ENCODE measurements at places on chromosomes 1 and 21.

DNA sequence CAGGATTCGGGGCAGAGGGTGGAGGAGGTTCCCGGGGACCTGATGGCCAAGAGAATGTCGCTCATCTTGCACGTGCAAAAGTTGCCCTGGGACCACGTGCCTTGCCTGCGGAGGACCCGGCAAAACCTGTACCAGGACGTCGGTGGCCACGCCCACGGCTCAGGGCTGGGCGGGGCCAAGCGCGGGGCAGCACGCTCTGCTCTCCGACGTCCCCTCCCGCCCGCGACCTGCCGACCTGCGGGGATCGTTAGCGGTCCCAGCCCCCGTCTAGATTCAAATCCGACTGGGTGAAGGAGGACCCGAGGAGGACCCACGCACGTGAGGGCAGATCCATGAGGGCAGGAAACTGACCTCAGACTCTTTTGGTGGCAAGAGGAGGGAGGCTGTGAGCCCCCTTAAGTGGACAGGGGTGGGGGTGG is at the start of gene C1orf167:
Gene C1orf167, plus strand, starts transcription at position 206 of the 419 bp plus-strand sequence. CDS start 2,208 bp downstream, outside the sequence.
- DNase-seq: no peak

DNA sequence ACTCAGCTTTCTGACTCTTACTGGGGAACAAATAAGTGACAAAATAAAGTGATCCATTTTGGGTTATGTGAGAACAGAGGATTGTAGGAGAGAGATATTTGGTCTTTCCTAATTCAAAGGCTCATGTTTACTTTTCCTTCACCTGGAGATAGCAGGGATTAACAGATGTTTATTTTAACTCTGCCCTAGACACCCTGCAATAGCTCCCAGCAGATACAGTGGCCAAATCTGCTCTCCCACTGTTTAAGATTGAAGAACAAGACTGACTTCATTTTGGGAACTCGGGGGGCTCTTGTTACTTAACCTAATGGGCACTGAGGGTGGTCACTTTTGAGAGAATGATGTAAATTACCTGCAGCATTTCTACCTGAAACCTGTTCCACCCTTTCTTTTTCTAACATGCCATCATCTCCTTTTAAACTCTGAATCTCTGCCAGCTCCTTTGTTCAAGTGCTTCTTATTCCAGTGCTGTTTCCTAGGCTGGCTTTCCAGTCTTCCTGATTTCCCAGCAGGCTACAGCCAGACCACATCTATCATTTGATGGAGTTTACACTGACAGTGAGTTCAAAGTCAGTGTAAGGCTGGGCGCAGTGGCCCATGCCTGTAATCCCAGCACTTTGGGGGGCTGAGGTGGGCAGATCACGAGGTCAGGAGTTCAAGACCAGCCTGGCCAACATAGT is 90.0 kb downstream of the SELENOF start:
- no peak for DNase-seq

- no peak for DNase-seq
Measured at GRCh38 chr1:206467915-206468314, 2.4 kb upstream of the IKBKE start.

- DNase-seq: no peak
Measured at GRCh38 chr1:17004466-17005364, 7.0 kb downstream of the ATP13A2 start.

DNA sequence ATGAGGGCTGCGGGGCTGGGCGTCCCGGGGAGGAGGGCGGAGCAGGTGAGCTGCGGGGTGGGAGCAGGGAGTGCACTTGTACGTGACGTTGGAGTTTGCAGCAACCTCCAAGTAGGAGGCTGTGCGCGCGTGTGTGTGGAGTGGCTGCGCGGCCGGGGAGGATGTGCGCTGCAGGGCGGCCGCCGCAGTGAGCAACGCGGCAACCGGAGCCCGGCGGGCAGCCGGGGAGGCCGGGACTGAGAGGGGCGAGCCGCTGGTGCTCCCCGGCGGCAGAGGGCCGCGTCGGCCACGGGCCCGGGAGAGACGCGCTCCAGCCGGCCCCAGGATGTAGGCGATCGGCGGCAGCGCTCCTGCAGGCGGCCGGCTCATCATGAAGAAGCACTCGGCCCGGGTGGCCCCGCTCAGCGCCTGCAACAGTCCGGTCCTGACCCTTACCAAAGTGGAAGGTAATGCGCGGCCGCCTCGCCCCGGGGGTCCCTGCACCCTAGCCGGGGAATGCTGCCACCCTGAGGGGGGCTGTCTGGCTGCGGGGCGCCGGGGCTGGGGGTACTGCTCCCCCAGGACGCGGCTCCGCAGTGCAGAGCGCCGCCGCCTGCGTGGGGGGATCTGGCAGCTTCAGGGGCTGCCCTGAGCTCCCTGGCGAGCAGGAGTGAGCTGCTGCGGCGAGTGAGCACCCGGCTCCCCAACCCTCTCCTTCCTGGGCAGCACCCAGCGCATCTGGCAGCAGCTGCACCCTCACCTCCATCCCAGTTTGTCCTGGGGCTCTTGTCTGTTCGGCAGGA is 158.9 kb upstream of the COA6 start:
- DNase-seq: peak; percentile 33

GRCh38 chr1:57966751-57967406 is 543.0 kb upstream of the DAB1 start:
- no peak for DNase-seq

DNA sequence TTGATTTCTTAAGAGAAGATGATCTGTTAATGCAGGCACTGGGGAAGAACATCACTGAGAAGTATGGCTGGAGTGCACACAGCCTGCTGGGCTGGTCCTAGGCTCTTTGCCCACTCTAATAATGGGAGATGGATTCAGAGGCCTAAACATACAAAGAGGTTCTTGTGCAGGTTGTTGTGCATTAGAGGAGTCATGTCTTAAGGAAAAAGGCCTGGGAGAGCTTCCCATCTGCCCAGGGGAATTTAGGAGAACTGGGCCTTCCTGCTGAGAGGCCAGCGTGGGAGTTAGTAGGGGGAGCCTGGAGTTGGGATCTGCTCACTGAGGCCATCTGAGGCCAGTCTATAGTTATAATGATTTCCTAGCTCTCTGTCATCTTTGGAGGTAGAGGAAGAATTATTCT is 126.7 kb downstream of the TLR5 start:
- DNase-seq: no peak

GRCh38 chr21:37862536-37862935 is 53.7 kb downstream of the KCNJ6 start:
- no peak for DNase-seq

DNA sequence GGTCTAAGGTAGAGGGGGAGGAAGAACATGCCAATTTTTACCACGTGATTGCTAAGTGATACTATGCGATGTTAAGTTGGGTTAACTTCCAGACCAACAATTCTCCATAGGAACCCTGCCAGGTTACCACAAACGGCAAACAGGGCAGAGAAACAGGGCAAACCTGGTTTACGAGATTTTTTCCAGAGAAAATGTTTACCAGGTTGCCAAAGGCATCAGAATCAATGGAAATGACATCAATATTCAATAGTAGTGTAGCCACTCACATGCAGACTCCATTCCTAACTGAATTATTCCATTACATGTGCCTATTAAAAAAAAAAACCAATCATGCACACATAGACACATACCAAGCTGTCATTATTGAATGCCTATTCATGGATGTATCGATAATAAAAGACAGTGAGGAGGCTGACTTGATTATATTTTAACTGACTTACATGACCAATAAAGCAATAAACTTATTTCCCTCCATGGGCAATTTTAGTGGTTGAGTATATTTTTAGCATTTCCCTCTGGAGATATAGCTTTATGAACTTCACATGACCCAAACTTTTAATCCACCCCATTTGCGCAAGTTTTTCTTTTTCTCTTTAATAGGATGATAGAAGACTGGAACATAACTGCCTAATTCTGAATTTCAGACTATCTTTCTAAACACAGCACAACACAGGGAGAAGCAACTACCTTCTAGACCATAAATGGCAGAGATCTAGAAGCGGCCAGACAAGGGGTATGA is 40.5 kb upstream of the KCNE1 start:
- DNase-seq: no peak

DNA sequence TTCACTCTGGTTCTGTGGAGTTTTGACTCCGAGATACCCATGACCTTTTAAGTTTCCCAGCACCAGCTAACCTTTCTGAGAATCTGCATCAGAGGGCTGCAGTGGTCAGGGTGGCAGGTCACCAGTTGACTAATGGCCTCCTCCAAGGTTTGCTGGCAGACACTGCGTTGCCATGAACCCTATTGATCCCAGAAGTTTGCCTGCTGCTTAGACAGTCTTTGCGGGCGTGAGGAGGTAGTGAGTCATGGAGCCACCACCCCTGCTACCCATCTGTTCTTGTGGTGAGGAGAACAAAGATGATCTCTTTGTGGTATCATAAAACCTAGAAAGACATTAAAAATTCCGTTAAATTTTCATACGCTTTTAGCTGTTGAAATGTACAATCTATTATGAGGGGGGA is 180.4 kb downstream of the FGGY start:
- no peak for DNase-seq

- DNase-seq: no peak
Measured at GRCh38 chr1:15178571-15179484, 25.3 kb downstream of the TMEM51 start.

- no peak for DNase-seq
Measured at GRCh38 chr1:154212083-154212482, 6.0 kb upstream of the CFAP141 start.

- DNase-seq: no peak
Measured at GRCh38 chr1:31239653-31240241, at the start of gene NKAIN1. TSS of gene NKAIN1 (minus strand) at chr1:31239887. CDS start at chr1:31239547, 340 bp downstream.

GRCh38 chr1:83741348-83741747 is 257.6 kb downstream of the TTLL7 start:
- DNase-seq: no peak

GRCh38 chr21:37412603-37413360 is 46.2 kb downstream of the DYRK1A start:
- no peak for DNase-seq

- peak; percentile 8 for DNase-seq
Measured at GRCh38 chr1:243917177-243917862, 67.3 kb upstream of the AKT3 start.

GRCh38 chr1:247338723-247339275 is 7.1 kb upstream of the ZNF496 start:
- DNase-seq: no peak

DNA sequence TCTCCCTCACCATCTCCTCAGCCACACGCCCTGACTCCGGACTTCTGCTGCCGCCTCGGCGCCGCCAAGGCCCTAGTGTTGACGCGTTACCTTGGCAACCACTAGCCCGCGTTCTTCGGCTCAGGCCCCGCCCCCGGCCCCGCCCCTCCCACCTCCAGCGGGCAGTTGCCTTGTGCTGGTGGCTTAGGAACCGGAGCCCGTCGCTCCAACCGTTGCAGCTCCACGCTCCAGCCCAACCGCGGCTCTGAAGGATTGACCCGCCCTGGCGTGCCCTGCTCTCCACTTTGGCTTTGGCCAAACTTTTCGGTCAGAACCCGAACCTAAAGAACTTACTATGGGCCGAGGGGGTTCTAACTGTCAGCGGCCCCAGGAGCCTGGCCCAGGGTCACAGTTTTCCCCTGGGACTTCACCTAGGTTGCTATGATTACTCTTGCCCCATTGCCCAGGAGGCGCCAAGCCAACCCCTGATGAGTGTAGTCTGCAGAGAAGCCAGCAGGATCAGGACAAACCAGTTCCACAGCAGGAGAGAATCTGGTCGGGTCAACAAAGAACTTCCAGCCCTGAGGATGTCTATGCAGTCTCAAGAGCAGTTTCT is at the start of gene CFAP45:
Gene CFAP45, minus strand, starts transcription at position 80 of the 595 bp plus-strand sequence. Its CDS starts 67 bp downstream, at position 13.
- no peak for DNase-seq

GRCh38 chr1:98797506-98797905 is 136.0 kb downstream of the SNX7 start:
- peak; percentile 50 for DNase-seq

- no peak for DNase-seq
Measured at GRCh38 chr1:26994787-26995517, 1.5 kb downstream of the TRNP1 start.

DNA sequence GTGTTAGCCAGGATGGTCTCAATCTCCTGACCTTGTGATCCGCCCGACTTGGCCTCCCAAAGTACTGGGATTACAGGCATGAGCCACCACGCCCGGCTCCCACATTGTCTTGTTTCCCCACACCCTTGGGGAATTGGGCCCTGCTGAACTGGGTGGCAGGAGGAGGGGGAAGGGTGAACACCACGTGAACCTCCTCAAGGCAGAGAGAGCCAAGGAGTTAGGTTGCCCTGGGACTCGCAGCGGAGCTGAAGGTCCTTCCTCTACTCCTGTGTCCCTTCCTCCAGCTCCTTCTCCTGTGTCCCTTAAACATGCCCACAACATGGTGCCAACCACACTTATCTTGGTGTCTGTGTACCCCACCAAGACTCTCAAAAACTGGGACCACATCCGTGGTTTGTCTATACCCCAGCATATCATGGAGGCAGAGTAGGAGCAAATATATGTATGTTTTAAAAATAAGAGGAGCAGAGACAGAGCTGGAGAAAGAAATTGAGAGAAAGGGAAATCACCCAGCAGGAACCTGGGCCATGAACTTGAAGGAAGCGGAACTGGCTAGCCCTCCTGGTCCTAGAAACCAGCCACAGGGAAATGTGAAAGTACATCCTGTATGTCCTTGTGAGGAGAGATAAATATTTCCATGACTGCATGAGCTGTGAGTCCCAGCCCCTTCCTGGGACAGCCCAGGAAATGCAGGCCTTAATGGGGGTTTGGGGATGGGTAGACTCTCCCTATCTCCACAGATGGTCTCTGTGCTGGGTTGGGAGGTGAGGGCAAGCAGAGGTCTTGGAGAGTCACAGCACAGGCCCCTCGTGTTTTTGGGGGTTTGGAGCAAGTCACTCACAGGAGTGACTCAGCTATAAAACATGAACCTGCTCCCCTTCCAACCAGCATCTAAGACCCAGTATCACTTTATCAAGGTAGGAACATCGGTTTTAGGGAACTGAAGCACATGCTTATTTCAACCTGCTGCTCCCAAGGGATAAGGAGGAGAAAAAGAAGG is 9.4 kb upstream of the TAL1 start:
- no peak for DNase-seq

DNA sequence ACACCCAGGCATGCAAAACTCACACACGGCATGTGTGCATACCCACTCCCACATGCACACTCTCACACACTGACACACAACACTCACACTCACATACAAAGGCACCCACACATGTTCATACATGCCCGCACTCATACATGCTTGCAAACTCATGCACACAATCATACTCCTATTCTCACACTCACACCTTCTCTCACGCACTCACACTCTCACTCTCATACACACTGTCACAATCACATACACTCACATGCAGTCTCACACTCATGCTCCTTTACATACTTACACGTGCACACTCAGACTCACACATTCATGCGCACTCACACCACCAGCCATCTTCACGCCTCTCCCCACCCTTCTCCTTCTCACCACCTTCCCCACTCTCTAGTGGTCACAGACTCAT is 3.1 kb downstream of the SLC5A9 start:
- DNase-seq: no peak

GRCh38 chr1:30908696-30909364 is at the start of gene SDC3:
TSS of gene SDC3 (minus strand) at chr1:30908758. CDS start at chr1:30908586, 172 bp downstream.
- DNase-seq: no peak
